Pancreas (tissue), 10 donors: ENCODE measurements at places on chromosomes 7 and 10. TPM values are rescaled to one million over a fixed set of nuclear protein-coding genes. Genes with fewer than 3 reads are reported as not detected.

Gene TMEM213
- 0.07 TPM for polyA plus RNA-seq

- no peaks in the 10 kb centered on the region for H3K27me3 ChIP-seq
- DNase-seq, result no peak
- H3K36me3 ChIP-seq, result no peaks in the 10 kb centered on the region
- H3K4me1 ChIP-seq, result peaks cover 27% of the 10 kb centered on the region
Observed at GRCh38 chr7:73519867-73520672, 2.0 kb downstream of the BAZ1B start.

Gene ITGB8
- polyA plus RNA-seq, result 3.9 TPM

Gene OR13A1
- 0.19 TPM for polyA plus RNA-seq

Gene HECW1
- polyA plus RNA-seq, result 0.04 TPM

Gene SLIT1
- polyA plus RNA-seq, result 2.8 TPM

- no peaks in the 10 kb centered on the region for H3K27me3 ChIP-seq
- H3K36me3 ChIP-seq, result no peaks in the 10 kb centered on the region
- no peak for DNase-seq
Observed at GRCh38 chr7:45236666-45237065, 79.1 kb downstream of the RAMP3 start.

- H3K27ac ChIP-seq, result no peak overlapping the region
- peaks cover 4% of the 10 kb centered on the region for H3K27me3 ChIP-seq
- no peaks in the 10 kb centered on the region for H3K36me3 ChIP-seq
- no peaks in the 10 kb centered on the region for H3K4me1 ChIP-seq
Observed at GRCh38 chr7:54664235-54665228, 94.5 kb downstream of the SEC61G start.

Gene SPAG6
- 0.53 TPM for polyA plus RNA-seq

- DNase-seq, result no peak
- no peaks in the 10 kb centered on the region for H3K4me1 ChIP-seq
- H3K36me3 ChIP-seq, result no peaks in the 10 kb centered on the region
- no peaks in the 10 kb centered on the region for H3K27me3 ChIP-seq
Observed at GRCh38 chr10:103939522-103939921, 21.5 kb upstream of the STN1 start.

DNA sequence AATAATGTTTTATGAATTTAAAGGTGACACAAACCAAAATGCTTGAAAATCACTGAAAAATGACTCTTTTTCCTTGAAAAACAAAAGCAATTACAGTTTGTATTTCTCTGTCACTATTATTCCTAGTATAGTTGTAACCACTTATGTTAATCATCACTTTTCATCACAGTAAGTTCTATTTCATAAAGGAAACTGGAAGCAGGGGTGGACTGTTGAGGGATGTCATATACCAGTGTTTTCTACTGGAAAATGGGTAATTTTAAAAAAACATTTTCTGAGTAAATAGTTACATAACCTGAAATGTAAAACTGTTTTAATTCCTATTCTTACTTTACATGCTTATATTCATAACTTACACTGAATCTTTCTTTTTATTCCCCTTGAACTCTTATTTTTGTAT, 32.2 kb upstream of the SFMBT2 start:
- H3K36me3 ChIP-seq, result no peaks in the 10 kb centered on the region
- H3K27ac ChIP-seq, result no peak overlapping the region
- DNase-seq, result no peak

GRCh38 chr10:95408148-95408960, 117.6 kb upstream of the PDLIM1 start:
- H3K4me1 ChIP-seq, result peaks cover 37% of the 10 kb centered on the region
- no peak overlapping the region for H3K4me3 ChIP-seq
- no peak for DNase-seq
- no peaks in the 10 kb centered on the region for H3K27me3 ChIP-seq
- no peaks in the 10 kb centered on the region for H3K36me3 ChIP-seq
- peak overlapping the region; percentile 77 for H3K27ac ChIP-seq

GRCh38 chr7:130269318-130269694, 2.6 kb downstream of the CPA2 start:
- H3K27me3 ChIP-seq, result no peaks in the 10 kb centered on the region
- peaks cover 39% of the 10 kb centered on the region for H3K4me1 ChIP-seq
- H3K27ac ChIP-seq, result peak overlapping the region; percentile 85
- peaks cover 28% of the 10 kb centered on the region for H3K36me3 ChIP-seq

- H3K27me3 ChIP-seq, result no peaks in the 10 kb centered on the region
- H3K4me1 ChIP-seq, result no peaks in the 10 kb centered on the region
- DNase-seq, result no peak
- H3K4me3 ChIP-seq, result no peak overlapping the region
- no peaks in the 10 kb centered on the region for H3K36me3 ChIP-seq
- no peak overlapping the region for H3K27ac ChIP-seq
Observed at GRCh38 chr10:80684259-80684658, 146.6 kb downstream of the SH2D4B start.

DNA sequence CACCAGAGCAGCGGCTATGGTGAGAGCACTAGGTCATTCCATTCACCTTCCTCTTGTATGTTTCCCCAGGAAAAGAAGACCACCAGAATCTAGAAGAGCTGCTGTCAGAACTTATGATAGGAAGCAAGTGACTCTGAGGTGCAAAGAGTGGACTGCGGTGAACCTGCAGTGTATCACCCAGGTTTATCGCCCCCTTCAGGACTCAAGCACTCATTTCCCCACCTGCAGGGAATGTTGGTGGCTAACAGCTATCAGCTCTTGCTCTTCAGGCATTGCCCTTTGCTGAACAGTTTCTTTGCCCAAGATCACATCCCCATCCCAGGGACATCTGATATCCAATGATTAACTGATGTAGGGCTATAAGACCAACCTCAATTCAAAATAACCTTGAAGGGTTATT, 66.3 kb upstream of the IL6 start:
- H3K4me1 ChIP-seq, result no peaks in the 10 kb centered on the region
- no peaks in the 10 kb centered on the region for H3K27me3 ChIP-seq
- DNase-seq, result no peak

Gene TSPAN12
- 16.0 TPM for polyA plus RNA-seq

Gene DNAJB9
- 10.8 TPM for polyA plus RNA-seq

DNA sequence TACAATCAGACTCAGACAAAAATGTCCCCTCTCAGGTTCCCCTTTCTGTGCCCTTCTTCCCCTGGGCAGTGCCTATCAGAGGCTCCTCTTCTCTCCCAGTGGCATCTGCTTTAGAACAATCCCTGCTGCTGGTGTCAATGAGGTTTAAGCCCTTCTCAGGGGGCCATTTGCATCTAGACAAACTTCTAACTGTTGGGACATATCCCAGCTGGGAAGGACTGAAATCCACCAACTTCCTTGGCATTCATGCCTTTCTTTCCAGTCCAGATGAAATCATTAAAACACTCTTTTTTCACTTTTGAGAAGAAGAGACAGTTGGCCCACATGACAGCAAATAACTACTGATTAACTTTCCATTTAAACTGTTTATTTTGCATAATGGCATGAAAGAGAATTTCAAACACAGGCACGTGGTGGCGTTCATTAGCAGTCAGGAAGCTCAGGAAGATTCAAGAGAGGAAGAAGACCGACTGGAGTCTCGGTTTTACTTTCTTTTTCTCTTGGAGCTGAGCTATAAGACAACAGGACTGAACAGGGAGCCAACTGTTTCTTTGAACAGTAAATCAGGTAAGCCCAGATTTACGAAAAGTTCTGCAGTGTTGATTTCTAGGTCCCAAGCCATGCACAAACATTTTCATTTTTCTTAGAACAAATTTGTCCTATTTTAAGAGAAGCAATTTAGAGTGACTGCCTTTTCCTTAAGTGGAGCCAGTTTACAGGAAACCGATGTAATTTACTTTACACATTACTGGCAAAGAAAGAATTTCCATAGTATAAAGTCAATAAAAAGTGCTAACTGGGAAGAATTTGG, at the start of gene GIMAP2:
TSS of gene GIMAP2 (plus strand) at position 488 of the 811 bp plus-strand sequence. CDS start 1,354 bp downstream, outside the sequence.
- H3K27ac ChIP-seq, result no peak within 1 kb of the TSS
- peak within 1 kb of the TSS; percentile 34 for H3K4me3 ChIP-seq

Gene PPP1R3A
- polyA plus RNA-seq, result not detected

DNA sequence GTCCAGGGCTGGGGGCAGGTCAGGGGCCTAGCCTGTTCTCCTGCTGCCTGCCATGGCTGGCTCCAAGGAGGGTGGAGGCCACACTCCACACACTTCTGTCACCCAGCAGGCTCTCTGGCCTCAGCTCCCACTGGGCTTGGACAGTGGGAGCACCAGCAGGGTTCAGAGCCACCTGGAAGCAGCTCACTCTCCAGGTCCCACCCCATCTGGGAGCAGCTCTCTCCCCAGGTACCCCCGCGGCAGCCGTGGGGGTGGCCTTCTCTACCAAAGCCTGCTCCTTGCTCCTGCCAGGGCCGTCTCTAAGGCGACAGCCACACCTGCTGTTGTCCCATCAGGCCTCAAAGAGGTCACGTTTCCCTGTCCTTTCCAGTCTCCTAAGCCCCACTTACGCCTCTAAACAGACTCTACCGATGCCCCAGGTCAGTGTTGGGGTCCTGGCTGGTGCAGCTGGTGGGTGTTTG, 142.5 kb upstream of the RET start:
- no peak for DNase-seq
- H3K27me3 ChIP-seq, result peaks cover 5% of the 10 kb centered on the region
- H3K4me1 ChIP-seq, result peaks cover 5% of the 10 kb centered on the region
- no peak overlapping the region for H3K4me3 ChIP-seq

Gene WEE2
- polyA plus RNA-seq, result 0.02 TPM

DNA sequence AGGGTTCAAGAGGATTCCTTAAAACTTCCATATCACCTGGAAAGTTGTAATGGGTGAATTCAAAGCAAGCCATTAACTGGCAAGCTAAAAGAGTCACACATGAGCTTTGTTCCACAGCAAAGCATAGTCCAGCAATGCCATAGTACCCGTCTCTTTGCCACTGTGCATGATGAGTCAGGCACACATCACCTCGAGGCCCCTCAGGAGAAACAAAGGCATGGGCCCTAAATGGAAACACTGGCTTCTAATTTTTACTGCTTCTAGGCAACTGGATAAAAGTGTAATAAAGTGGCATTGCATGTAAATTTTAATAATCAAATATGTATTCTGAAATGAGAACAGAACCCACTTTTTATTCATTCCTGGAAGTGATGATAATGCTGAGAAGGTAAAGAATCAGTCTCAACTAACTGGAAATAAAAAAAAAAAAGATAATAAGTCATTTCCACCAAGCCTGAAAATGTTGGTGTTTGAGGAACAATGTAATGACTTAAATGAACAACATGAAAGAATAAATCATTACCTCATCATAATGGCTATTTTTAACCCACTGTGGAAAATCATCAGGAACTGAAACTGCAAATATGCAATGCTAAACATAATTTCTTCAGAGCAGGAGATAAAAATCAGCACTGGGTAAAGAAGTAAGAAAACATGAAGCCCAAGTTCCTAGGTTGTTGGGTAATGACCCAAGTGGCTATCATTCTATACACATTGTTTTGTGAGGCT, 104.9 kb downstream of the CDK6 start:
- no peak overlapping the region for H3K27ac ChIP-seq
- no peak overlapping the region for H3K4me3 ChIP-seq
- H3K4me1 ChIP-seq, result no peaks in the 10 kb centered on the region

DNA sequence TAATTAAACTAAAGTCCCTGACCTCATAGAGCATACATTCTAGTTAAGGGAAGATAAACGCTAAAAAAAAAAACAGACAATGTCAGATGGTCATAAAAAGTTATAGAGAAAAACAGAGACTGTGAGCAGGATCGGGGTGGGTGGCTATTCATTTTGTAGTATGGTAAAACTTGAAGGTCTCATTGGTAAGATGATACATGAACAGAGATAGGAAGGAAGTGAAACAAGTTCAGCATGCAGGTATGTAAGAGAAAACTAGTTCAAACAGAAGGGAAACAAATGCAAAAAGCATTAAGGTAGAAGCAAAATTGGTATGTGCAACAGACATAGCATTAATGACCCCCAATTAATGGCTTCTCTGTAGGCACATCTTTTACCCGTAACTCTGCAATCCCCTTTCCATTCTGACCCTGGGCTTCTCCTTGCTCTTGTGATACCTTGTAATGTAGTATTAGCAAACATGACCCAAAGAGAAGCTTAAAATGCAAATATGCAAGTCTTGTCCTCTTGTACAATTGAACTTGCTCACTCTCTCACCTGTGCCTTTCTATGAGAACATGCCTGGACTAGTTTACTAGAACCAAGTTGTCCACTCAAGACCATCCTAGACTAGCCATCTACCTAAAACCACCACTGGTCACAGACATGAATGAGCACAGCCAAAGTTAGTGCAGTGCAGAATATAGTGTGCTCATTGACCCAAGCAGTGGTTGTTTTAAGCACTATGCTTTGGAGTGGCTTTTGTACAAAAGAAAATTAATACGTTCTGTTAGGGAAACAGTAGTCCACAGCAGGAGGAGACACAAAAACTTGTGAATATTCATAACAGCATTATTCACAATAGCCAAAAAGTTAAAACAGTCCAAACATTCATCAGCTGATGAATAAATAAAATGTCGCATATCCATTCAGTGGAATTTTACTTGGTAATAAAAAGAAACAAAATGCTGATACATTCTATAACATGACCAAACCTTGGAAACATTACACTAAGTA, 57.0 kb downstream of the BRAF start:
- H3K4me1 ChIP-seq, result peaks cover 9% of the 10 kb centered on the region
- no peak overlapping the region for H3K27ac ChIP-seq
- no peak for DNase-seq

- H3K27me3 ChIP-seq, result no peaks in the 10 kb centered on the region
- no peak overlapping the region for H3K4me3 ChIP-seq
- H3K4me1 ChIP-seq, result no peaks in the 10 kb centered on the region
Observed at GRCh38 chr10:51171946-51172345, 97.7 kb downstream of the PRKG1 start.

Gene HOXA5
- polyA plus RNA-seq, result 0.95 TPM

Gene LMOD2
- not detected for polyA plus RNA-seq

Gene CNTNAP2
- polyA plus RNA-seq, result 0.19 TPM

Gene PRPF18
- polyA plus RNA-seq, result 6.2 TPM

- no peak overlapping the region for H3K27ac ChIP-seq
- no peaks in the 10 kb centered on the region for H3K4me1 ChIP-seq
- H3K27me3 ChIP-seq, result no peaks in the 10 kb centered on the region
- H3K36me3 ChIP-seq, result no peaks in the 10 kb centered on the region
- DNase-seq, result no peak
- H3K4me3 ChIP-seq, result no peak overlapping the region
Observed at GRCh38 chr7:129664029-129665012, 52.8 kb downstream of the NRF1 start.

DNA sequence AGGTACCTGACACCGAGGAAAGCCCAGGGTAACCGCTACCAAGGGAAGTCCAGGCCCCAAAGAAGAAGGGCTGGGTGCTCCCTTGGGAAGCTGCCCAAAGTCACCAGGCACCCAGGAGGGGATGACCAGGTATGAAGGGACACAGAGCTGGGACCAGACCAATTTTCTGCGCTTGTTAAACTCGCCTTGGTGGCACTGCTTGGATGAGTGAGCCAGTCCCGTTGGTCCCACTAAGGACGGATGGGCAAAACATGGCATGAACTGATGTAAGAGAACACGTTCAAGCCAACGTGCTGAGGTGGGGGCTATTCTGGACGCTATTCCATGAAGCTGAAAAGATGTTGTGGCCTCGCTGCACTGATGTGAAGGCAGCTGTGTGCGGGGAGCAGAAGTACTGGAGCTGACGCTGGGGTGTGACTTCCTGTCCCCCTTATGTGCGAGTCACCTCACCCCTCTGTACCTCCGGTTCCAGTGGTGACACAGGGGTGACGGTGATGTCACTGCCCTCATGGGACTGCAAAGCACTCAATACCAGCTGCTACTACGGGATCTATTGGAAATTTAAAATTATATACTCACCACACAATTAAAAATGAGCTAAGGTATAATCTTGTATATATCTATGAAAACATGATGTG, 73.6 kb downstream of the COBL start:
- H3K27me3 ChIP-seq, result no peaks in the 10 kb centered on the region
- DNase-seq, result no peak
- no peaks in the 10 kb centered on the region for H3K4me1 ChIP-seq
- no peak overlapping the region for H3K4me3 ChIP-seq
- H3K36me3 ChIP-seq, result no peaks in the 10 kb centered on the region

- DNase-seq, result no peak
- H3K4me3 ChIP-seq, result no peak overlapping the region
- no peaks in the 10 kb centered on the region for H3K27me3 ChIP-seq
- H3K27ac ChIP-seq, result no peak overlapping the region
- peaks cover 5% of the 10 kb centered on the region for H3K4me1 ChIP-seq
- H3K36me3 ChIP-seq, result no peaks in the 10 kb centered on the region
Observed at GRCh38 chr7:74023092-74023536, 4.9 kb upstream of the ELN start.
